ENCODE measurements at places on chromosomes 6 and 20. TPM values are rescaled to one million over a fixed set of nuclear protein-coding genes. Genes with fewer than 3 reads are reported as not detected.
A peak's percentile ranks its signal among the peaks of the same experiment; 100 is the strongest.

DNA sequence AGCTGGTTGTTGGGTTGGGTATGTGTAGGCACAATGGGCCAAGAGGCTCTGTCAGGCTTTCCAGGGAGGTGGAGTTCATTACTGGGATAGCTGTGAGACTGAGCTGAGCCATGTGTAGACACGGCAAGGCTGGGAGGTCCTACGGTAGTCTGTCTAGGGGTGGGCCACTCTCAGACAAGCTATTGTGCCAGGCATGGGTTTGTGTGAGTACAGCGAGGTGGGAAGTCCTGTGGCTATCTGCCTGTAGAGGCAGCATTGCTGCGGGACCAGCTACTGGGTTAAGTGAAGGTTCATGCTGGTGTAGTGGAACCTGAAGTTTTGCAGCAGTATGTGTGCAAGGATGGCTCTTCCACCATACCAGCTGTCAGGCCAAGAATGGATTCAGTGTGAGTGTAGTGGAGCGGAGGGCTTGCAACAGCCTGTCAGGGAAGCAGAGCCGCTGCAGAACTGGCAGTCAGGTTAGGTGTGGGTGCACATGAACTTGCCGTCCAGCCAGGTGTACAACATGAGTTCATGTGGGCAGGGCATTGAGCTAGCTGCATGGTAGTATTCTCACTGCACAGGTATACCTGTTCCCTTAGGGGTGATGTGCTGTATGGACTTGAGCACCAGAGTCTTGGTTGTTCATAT is 78.0 kb upstream of the CENPW start:
- no peak for DNase-seq

GRCh38 chr6:9532621-9533557 is 882.0 kb downstream of the TFAP2A start:
- no peak for DNase-seq

DNA sequence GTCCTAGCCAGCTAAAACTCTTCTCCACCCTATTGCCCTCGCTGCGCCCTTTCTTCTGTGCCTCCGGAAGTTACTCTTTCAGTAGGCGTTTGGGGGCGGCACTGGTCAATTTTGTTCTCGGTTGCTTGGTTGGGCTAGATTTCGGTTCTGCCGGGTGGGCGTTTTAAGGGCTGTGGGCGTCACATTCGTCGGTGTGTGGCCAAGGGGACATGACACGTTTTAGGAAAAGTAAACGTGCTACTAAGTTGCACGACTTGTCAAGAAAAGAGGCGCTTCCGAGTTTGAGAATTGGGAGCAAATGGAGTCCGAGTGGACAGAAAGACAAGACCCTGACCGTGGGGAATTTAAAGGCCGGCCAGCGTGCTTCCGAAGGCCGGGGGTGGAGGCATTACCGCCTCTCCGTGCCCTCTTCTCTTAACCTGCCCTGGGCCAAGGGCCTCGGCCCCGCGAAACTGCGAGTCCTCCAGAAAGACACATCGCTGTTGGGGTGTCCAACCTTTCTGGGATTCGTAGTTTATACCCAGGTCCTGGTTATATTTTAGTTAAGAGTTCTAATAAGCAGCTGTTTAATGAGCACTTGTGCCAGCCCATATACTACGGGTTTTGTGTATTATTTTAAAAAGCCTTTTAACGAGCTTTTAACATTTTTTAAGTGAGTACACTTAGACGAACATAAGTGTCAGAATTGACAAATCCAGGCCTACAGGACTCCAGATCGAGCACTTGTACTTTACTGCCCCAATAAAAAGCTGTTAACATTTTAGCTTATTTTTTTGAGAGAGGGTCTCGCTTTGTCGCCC is 664 bp upstream of the BAG6 start:
- DNase-seq, result peak; percentile 90

GRCh38 chr6:120496661-120497060 is 837.6 kb downstream of the TBC1D32 start:
- DNase-seq, result no peak

DNA sequence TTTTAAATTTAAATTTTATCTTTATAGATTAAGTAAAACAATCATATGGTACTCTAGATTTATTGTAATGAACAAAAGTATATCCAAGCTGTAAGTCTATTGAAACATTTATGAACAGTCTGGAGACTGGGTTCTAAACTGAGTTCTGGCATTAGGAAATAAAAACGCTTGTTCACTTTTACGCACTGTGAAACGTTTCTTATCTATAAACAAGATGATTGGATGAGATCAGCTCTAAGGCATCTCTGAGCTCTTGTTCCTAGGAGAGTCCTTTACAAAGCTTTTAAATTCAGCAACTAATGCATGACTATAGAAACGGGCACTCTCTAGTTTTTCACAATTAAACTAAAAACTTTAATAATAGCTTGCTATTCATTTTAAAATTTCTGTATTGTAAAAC is 6.8 kb downstream of the HUS1B start:
- no peak for DNase-seq

The CD109 gene
- total RNA-seq, result 3.9 TPM

- no peak for DNase-seq
Measured at GRCh38 chr6:3454273-3455010, 2.4 kb downstream of the SLC22A23 start.

DNA sequence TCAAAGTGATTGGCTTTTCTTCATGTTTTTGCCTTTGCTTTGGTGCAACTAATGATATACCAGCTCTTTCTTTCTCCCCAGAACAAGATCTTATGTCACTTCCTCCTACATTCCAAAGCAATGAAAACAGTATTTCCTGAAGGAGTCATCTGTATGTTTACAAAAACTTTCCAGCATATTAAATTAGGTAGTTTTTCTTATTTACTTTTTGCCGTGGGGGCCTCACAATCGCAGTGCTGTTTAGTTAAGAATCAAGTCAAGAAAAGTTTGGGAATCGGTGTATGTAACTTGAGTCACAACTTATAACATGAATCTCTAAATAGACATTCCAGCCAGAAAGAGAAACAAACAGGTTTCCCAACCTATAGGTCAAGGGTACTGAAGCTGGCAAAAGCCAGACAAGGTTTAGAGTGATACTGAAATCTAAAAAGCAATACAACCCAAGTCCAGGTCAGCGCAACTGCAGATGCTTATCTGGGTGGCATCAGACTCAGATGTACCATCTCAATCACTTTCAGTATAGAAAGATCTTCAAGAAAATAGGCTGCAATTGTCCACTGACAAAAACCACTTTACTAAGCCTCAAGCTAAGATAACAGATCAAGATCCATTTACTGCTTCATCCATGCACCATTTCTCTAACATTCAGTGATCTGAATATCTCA is 63.6 kb downstream of the IPCEF1 start:
- DNase-seq, result no peak

DNA sequence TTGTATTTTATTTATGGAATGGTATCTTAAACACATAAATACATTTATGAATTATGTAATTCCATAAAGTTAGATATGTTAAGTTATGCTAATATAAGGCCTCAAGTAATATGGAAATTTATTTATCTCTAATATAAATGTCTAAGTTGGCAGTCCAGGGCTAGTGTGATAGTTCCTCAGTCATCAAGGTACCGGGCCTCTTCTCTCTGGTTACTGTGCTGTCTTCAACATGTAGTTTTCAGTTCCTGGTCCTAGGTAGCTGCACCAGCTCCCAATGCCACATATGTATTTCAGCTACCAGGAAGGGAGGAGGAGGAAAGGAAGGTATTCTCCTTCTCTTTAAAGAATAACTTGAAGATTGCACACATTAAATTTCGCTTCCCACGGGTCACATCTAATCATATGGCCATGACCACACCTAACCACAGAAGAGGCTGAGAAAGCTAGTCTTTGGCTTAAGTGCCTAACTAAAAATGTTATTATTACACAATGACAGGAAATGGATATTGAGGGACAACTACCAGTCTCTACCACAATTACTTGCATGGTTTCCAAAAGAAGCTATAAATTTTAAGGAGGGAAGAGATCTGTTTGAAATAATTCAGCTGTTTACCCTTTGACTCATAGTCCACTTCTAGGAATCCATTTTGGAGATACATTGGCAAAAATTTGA is 68.6 kb downstream of the BCKDHB start:
- no peak for DNase-seq

GRCh38 chr20:1177680-1178079 is 7.1 kb downstream of the TMEM74B start:
- no peak for DNase-seq

GRCh38 chr20:10788055-10788454 is 114.3 kb upstream of the JAG1 start:
- DNase-seq, result no peak

The PTCRA gene
- 0.37 TPM for total RNA-seq

- DNase-seq, result no peak
Measured at GRCh38 chr20:33668466-33669155, 1.9 kb downstream of the ACTL10 start.

GRCh38 chr6:136404627-136405419 is 115.2 kb upstream of the BCLAF1 start:
- no peak for DNase-seq

- DNase-seq, result peak; percentile 65
Measured at GRCh38 chr6:33672808-33673207, 38.7 kb downstream of the UQCC2 start.

The LKAAEAR1 gene
- not detected for total RNA-seq

GRCh38 chr20:19791887-19792286 is 33.8 kb downstream of the RIN2 start:
- DNase-seq, result no peak

- DNase-seq, result no peak
Measured at GRCh38 chr20:58014628-58015315, 213.7 kb downstream of the ANKRD60 start.

The ELOVL2 gene
- 0.81 TPM for total RNA-seq

DNA sequence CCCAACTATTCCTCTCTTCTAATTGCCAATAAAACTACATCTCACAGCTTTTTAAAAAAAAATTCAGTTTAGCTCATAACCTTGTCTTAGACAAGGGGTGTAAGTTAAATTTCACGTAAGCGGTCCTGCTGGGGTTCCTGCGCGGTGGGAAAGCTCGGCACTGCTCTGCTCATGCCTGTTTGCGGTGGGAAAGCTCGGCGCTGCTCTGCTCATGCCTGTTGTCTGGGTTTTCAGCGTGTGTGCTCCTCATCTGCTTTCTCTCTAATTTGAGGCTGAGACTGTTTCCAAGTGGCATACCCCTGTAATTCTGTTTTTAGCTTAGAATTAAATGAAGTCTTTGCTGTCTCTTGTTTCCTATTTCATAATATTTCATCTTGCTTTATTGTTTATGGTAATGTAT is 18.6 kb downstream of the ARID1B start:
- no peak for DNase-seq

- no peak for DNase-seq
Measured at GRCh38 chr6:145245119-145245518, 490.2 kb downstream of the EPM2A start.

GRCh38 chr20:18092890-18093289 is 35.2 kb upstream of the OVOL2 start:
- no peak for DNase-seq

DNA sequence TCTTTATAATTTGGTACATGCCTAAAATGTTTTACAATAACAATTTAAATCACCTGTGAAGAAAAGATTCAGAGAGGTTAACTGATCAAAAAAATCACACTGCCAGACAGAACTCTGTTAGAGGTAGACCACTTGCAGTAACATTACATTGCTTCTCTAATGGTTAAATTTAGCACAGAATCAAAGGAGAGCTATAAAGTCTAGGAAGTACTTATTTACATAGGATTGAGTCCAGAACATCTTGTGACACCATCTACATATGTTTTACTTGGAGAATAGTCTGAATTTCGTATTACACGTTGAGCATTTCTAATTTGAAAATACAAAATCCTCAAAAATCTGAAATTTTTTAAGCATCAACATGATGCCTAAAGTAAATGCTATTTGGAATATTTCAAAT is 17.2 kb upstream of the TBC1D20 start:
- DNase-seq, result no peak

The SIRPB2 gene
- total RNA-seq, result 3.7 TPM

DNA sequence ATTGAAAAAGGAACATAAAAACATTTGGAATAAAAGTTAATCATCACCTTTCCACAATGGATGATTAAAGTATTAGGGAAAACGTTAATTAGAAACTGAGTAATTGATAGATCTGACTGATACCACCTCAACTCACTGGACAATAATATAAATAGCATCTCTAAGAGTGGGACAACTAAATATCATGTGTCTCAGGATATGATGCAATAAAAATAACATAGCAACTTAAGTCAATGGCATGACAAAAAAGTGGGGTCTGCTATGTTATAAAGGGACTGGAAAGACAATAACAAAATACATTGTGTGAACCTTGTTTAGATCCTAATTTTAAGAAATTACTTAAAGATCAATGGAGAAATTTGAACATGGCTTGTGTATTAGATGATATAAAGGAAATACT is 10.3 kb downstream of the OR12D1 start:
- DNase-seq, result no peak

GRCh38 chr6:35496036-35496840 is 641 bp downstream of the TEAD3 start:
- DNase-seq, result no peak

The LY6G5B gene
- total RNA-seq, result 8.1 TPM

GRCh38 chr20:15176929-15177328 is 839.5 kb upstream of the FLRT3 start:
- DNase-seq, result no peak

GRCh38 chr6:41683523-41684310 is 45.4 kb downstream of the MDFI start:
- peak; percentile 77 for DNase-seq

The F13A1 gene
- total RNA-seq, result 55.1 TPM

- peak; percentile 16 for DNase-seq
Measured at GRCh38 chr20:21702553-21703470, 2.7 kb upstream of the PAX1 start.

The ADGRF1 gene
- total RNA-seq, result 10.4 TPM

DNA sequence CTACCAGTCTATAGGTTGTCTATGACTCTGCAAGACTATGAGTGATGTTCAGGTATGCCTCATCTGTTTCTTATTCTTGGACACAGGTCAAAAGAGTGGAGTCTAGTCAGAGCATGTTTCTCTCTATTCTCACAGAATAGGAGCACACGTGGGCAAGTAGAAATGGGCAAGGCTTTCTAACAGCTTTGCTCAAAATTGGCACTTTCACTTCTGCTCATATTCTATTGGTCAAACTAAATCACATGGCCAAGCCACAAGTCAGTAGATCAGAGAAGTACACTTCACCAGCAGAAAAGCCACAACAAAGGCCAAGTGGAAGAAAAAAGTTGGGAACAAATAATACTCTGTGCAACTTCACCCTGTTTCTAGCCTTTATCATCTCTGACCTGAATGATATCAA is 354.5 kb upstream of the SYNCRIP start:
- DNase-seq, result no peak

The ERVFRD-1 gene
- total RNA-seq, result 0.40 TPM

GRCh38 chr6:107330168-107330567 is 129.2 kb downstream of the PDSS2 start:
- no peak for DNase-seq

DNA sequence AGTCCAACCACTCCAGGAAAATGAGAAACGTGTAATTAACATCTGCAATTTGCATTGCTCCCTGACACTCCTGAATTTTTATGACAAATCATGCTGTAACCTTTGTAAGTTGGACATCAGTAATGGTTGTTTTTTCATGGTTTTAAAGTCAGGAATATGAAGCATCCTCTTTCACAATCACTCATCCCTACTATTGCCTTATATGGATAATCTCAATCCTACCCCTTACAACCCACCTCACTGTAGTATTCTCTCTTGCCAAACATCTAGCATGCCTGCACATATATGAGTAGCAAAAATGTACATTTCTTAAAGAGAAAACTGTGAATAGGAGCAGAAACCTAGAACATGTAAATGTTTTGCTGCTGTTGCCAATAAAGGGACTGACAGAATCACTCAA is 729.5 kb downstream of the KIF16B start:
- no peak for DNase-seq

Measured in mucosa of gallbladder (tissue), 1 donor.